ENCODE measurements at places on chromosomes 6 and 20.

GRCh38 chr6:68502946-68503345 lies 132.1 kb upstream of the ADGRB3 start:
- DNase-seq, result no peak

GRCh38 chr6:12567682-12568081 lies 148.9 kb upstream of the PHACTR1 start:
- no peak for DNase-seq

- DNase-seq, result no peak
Observed at GRCh38 chr6:82013561-82014530, 233.7 kb downstream of the IBTK start.

DNA sequence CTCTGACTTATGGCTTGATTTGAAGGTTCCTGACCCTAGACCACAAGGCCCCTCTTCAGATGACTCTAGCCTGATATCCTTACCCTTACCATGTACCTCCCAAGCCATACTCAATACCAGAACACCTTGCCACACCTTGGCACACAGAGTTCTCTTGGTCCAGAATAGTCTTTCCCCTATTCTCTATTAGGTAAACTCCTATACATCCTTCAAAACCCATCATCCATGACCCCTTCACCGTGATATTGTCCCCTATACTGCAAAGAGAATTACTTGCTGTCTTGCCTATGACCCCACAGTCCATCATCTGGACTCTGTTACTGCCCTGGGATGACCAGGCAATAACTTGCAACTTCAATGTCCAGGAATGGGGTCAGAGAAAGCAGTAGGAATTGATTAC lies 31.8 kb upstream of the DSN1 start:
- DNase-seq, result no peak

GRCh38 chr6:44224029-44224964 lies 902 bp downstream of the SLC29A1 start:
- peak; percentile 75 for DNase-seq

- no peak for DNase-seq
Observed at GRCh38 chr6:11292091-11292490, 59.6 kb upstream of the NEDD9 start.

DNA sequence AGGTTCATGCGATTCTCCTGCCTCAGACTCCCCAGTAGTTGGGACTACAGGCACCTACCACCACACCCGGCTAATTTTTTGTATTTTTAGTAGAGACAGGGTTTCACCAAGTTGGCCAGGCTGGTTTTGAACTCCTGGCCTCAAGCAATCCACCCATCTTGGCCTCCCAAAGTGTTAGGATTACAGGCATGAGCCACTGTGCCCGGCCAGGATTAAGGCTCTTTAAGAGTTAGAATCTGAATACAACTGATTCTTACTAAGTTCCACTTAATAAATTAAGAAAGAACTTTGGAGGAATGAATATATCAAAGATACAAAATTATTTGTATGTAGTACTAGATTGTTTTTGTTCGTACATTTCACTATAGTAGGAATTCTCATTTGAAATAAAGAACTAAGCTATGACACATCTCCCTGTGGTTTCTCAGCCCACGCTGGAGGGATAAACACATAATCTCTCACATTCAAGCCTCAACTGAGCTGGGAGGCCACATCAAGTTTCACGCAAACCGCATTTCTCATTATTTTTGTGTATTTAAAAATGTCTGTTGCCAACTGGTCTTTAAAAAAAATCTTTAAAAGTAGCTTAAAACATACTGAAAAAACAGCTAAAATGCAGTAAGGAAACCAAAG lies 34.2 kb downstream of the DTNBP1 start:
- DNase-seq, result no peak

- DNase-seq, result no peak
Observed at GRCh38 chr6:81731814-81732213, 20.7 kb downstream of the TENT5A start.

- DNase-seq, result no peak
Observed at GRCh38 chr6:84866715-84867114, 102.3 kb upstream of the TBX18 start.

- DNase-seq, result no peak
Observed at GRCh38 chr6:76866091-76866915, 597.0 kb downstream of the HTR1B start.

DNA sequence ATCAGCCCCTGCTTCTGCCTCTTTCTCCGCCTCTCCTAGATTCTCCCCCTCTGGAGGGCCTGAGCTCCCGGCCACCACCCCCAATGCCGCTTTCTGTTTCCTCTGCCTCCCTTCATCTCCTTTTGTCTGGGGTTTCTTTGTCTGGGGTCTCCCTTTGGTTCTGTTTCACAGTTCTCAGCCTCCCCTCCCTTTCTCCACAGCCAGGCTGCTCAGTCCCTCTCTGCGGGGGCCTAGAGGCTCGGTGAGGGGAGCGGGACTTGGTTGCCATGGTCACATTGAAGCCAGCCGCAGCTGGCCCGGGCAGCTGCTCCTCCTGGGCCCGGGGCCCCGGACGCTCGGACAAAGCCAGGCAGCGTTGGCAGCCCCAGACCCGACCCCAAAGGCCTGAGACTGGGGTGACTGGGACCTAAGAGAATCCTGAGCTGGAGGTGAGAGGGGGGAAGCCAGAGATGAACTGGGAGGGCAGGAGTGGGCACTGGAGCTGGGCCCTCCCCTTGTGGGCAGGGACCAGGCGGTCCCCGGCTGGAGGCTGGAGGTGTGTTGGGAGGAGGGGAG lies 3.5 kb upstream of the DDR1 start:
- DNase-seq, result no peak

- no peak for DNase-seq
Observed at GRCh38 chr20:13041574-13042457, 33.0 kb downstream of the SPTLC3 start.

DNA sequence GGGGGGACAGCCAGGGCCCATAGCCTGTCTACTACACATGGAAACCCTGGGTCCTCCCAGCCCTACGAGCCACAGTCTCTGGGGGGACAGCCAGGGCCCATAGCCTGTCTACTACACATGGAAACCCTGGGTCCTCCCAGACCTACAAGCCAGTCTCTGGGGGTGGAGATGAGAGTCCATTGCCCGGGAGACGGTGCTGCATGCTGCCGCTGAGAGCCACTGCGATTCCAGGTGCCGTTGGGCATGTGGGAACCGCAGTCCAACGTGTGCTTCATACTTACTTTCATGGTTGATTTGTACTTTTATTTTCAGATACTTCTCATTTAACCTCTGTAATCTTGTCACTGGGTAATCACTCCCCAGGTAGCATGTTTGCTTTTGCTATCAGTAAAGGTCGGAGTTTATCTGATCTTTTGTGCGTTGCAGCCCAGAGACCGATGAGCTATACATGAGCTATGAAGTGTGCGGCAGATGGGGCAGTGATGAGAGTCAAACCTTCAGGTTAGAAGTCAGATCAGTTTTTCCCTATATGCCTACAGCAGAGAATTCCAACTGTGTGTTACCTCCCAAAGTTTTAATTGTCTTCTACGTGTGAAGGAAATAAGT lies 58.2 kb downstream of the SMOC2 start:
- no peak for DNase-seq

DNA sequence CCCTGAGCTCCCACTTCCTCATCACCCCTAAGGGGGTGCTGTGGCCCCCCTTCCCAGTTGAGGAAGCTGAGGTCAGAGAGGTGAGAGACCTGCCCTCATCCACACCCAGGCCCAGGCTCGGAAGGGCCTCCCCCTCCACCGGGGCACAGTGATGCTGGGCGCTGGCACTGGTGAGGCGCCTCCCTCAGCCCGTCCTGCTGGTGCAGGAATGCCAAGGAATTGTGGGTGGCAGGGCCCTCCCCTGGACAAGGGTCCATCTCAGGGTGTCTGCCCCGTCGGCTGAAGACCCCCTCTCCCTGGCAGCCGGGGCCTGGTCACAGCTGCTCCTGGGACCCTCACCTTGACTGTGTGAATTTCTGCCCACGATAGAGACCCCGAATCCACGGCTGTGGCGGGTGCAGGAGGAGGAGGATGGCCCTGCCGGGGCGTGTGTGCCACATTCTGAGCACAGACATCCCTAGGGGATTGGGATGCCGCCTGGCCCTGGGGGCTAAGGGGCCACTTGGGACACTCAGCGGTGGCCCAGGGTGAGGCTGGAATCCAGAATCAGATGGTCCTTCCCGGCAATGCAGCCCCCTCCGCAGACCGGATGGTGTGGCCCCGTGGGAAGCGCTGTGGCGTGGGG lies 70.2 kb upstream of the GATA5 start:
- DNase-seq, result no peak

- no peak for DNase-seq
Observed at GRCh38 chr20:22489626-22490286, 94.6 kb downstream of the FOXA2 start.

DNA sequence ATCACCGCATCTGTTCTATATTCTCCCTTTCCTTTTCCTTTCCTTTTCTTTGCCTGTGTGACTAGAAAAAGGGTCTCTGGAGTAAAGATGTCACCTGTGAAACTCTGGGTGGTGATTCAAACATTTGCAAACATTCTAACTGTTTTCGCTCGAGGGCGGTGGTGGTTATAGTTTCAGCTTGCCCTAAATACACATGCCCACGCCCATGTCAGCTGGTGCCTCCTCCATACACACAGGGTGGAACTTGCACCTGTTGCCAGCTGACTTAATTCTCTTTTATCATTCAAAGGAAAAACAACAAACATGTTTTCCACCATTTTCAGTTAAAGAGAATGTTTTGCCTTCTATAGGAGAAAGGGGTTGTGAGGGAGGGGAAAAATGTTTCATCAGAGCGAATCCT lies 381.9 kb upstream of the ARID1B start:
- DNase-seq, result no peak

DNA sequence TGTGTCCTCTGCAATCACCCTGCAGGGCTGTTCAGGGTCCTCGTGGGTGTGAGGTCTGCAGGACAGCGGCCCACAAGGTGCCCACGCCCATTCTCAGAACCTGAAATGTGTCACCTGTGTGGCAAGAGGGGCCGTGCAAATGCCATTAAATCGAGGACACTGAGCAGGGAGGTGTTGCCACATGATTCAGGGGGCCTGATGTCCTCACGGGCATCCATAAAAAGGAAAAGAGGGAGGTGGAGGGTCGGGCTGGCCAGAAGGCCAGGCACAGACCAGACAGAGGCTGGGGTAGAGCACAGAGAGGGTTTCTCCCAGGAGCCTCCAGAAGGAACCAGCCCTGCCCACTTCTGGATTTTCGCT lies 239.6 kb downstream of the ERMARD start:
- DNase-seq, result no peak

DNA sequence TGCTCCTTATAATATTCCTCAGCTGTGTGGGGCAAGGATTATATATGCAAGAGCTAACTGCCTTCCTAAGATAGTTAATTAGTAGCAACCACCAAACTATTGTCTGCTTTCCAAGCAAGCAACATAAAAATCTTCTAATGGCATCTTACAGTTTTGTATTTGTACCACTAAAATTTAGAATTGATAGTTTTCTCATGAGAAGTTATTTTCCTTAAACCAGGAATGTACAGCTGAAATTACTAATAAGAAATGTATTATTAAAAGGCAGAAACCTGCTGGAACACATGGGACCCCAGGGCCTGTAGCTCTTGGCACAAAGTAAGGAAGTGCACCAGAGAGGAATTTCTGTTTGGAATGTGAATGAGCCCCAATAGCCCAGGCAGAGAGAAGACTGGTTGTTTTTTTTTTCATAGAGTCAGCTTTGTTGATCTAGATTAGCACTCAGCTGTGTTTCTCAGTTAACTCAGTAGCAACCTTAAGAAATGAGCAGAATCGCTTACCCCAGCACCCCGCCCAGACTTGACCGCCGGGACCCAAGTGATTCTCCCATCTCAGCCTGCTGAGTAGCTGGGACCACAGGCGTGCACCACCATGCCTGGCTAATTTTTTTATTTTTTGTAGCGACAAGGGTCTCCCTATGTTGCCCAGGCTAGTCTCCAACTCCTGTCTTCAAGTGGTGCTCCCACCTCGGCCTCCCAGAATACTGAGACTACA lies 2.6 kb downstream of the MGME1 start:
- peak; percentile 79 for DNase-seq

- no peak for DNase-seq
Observed at GRCh38 chr6:13024616-13025015, 303.7 kb downstream of the TBC1D7 start.

DNA sequence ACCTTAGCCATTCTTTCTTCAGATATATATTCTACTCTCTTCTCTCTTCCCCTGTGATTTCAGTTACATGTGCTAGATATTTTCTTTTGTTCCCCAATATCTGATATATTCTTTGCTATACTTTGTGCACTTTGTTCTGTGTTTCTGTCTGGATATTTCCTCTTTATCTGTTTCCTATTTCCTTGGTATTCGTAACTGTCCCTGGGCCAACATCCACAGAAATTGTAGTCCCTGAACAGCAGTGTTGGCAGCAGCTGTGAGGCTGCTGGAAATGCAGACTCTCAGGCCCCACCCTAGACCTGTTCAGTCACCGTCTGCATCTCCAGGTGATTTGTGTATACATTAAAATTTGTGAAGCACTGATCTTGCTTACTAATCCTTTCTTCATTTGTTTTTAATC lies 522.9 kb upstream of the SOX4 start:
- no peak for DNase-seq

DNA sequence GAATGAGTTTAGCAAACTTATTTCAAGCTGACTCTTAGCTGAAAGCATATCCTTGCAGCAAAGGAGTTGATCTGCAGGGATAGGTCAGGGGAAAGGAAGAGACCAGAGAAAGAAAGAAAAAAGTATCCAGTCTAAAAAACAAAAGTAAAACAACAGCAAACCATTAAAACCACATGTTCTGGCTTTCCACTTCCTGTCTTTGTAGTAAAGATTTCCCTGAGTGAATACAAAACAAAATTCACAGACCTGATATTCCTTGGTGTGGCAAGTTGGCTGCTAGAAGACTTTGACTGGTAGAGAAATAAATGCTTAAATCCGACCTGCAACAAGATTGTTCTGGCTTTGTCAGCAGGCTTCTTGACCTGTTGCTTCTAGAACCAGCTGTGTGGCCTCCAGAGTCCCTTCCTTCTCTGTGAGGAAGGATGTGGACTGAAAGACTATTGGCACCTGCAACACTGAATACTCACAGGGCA lies 23.4 kb upstream of the MCM3 start:
- no peak for DNase-seq

DNA sequence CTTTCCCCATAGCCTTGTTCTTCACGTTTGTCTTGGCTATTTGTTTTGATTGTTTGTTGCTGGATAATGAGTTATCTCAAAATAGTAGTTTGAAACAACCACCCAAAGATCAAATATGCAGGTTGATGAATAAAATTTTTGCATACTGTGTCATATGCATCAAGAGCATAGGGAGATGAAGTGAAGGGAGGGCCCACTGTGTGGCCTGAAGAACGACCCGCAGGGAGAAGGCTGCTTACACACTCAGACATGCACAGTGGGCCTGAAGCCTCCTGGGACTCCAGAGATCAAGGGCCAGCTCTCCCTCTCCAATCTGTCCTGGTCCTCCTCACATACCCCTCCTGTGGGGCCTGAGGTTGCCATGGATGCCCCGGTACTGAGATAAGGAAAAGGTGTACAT lies 16.2 kb upstream of the TREM2 start:
- no peak for DNase-seq

- DNase-seq, result no peak
Observed at GRCh38 chr6:118285791-118286190, 262.3 kb upstream of the PLN start.

GRCh38 chr6:85275338-85275985 lies 174.4 kb upstream of the NT5E start:
- DNase-seq, result no peak

GRCh38 chr6:113651120-113651519 lies 206.0 kb upstream of the MARCKS start:
- no peak for DNase-seq

Measured in RKO (cell line).